ENCODE measurements at places on chromosomes 13 and 19. TPM values are rescaled to one million over a fixed set of nuclear protein-coding genes. Genes with fewer than 3 reads are reported as not detected.

Gene CDC42EP5
- total RNA-seq = 9.5 TPM

Gene ERICH6B
- not detected for total RNA-seq

Gene GFY
- total RNA-seq = not detected

Gene TEKTIP1
- not detected for total RNA-seq

Gene MADCAM1
- not detected for total RNA-seq

Gene ZNF575
- total RNA-seq = not detected

Gene NCCRP1
- total RNA-seq = not detected

Gene LMTK3
- under 0.01 TPM for total RNA-seq

Gene NLRP9
- not detected for total RNA-seq

Gene MTUS2
- under 0.01 TPM for total RNA-seq

Gene ZNF561
- total RNA-seq = 16.5 TPM

Gene RASAL3
- not detected for total RNA-seq

Gene ZNF677
- 19.4 TPM for total RNA-seq

Gene SIGLEC5
- total RNA-seq = 0.74 TPM

Gene SRRM5
- total RNA-seq = not detected

Gene RFPL4AL1
- 54.4 TPM for total RNA-seq

Gene SERPINE3
- total RNA-seq = not detected

Gene KCNN4
- total RNA-seq = 6.0 TPM

Gene NTF4
- total RNA-seq = not detected

Gene OR7A10
- not detected for total RNA-seq

Gene HSPBP1
- 113 TPM for total RNA-seq

Gene OR10H1
- total RNA-seq = not detected

Gene GPR12
- not detected for total RNA-seq

Gene SPC24
- total RNA-seq = 54.7 TPM

Gene HSH2D
- not detected for total RNA-seq

Gene FAM216B
- total RNA-seq = not detected

Gene ADAMTS10
- total RNA-seq = 6.6 TPM

Gene GAMT
- 26.3 TPM for total RNA-seq

Gene ZNF649
- total RNA-seq = 9.0 TPM

Gene ATP8B3
- total RNA-seq = 1.8 TPM

Gene TNFRSF19
- 4.1 TPM for total RNA-seq

Gene PVR
- 78.3 TPM for total RNA-seq

Gene TMEM238
- 3.3 TPM for total RNA-seq

Gene MUC16
- not detected for total RNA-seq

Gene ADGRL1
- total RNA-seq = 2.3 TPM

Gene MEIOSIN
- total RNA-seq = not detected

Gene MAMSTR
- 0.34 TPM for total RNA-seq

Gene SELENOV
- 6.3 TPM for total RNA-seq

Gene LGALS4
- not detected for total RNA-seq

Gene CLEC17A
- 0.42 TPM for total RNA-seq

Gene FFAR3
- total RNA-seq = not detected

Gene TICAM1
- total RNA-seq = 1.7 TPM

Gene ATXN8OS
- not detected for total RNA-seq

Gene CNMD
- total RNA-seq = not detected

Gene CAMSAP3
- total RNA-seq = 1.4 TPM

Gene CEACAM3
- total RNA-seq = not detected

Gene PRR19
- 0.51 TPM for total RNA-seq

Gene ZNF45
- total RNA-seq = 12.6 TPM

Gene CEACAM8
- total RNA-seq = not detected

Gene NCAN
- not detected for total RNA-seq

Gene IFNL1
- not detected for total RNA-seq

Gene ZNF534
- total RNA-seq = not detected

Gene ELSPBP1
- total RNA-seq = not detected

Gene KIR2DL3
- total RNA-seq = not detected

Gene APC2
- total RNA-seq = not detected

Gene ZNF439
- 2.9 TPM for total RNA-seq
